Activated CD4-positive, CD25-positive, alpha-beta regulatory T cell (primary cell): ENCODE measurements at places on chromosomes 3 and 15.

DNA sequence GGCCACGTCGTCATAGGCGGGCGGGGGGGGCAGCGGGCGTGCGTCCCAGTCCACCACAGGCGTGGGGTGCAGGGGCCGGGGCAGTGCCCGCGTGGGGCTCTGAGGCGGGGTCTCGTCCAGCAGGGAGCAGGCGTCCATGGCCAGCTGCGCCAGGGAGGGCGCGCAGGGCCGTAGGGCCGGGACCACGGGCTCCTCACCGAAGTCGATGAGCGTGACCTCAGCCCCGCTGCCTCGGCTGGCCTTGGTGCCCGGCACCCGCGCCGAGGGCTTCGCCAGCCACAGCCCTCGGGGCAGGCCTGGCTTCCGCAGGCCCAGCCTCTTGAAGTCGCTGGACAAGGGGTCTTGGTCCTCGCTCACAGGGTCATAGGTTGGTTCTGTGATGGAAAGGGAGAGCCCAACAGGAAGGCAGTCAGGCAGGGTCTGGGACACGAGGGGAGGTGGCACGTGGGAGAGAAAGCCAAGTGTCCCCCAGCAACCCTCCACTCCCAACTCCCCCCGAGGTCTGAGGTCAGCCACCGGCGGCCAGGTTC, 40.0 kb downstream of the TNK2 start:
- DNase-seq: no peak

GRCh38 chr15:38215707-38216106, 36.9 kb upstream of the SPRED1 start:
- no peak for DNase-seq

DNA sequence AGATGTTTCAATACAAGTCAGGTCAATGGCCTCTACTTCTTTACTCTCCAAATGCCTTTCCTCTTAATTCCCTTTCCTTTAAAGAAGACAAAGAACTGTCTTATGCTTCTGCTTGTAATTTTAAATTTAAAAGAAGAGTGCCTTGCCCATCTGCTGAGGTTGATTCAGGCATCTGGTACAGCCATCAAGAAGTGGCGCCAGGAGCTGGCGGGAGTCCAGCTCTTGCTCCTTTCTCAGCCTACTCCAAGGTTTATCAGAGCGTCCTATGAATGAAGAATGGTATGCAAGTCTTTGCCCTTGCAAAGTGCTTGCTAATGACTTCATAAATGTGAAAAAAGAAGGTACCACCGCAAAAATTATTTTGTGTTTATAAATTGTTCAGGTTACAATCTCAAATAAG, 294.6 kb upstream of the TGFBR2 start:
- DNase-seq: no peak

- DNase-seq: no peak
These were observed 19.0 kb downstream of the PCYT1A start for GRCh38 chr3:196268284-196269163.

DNA sequence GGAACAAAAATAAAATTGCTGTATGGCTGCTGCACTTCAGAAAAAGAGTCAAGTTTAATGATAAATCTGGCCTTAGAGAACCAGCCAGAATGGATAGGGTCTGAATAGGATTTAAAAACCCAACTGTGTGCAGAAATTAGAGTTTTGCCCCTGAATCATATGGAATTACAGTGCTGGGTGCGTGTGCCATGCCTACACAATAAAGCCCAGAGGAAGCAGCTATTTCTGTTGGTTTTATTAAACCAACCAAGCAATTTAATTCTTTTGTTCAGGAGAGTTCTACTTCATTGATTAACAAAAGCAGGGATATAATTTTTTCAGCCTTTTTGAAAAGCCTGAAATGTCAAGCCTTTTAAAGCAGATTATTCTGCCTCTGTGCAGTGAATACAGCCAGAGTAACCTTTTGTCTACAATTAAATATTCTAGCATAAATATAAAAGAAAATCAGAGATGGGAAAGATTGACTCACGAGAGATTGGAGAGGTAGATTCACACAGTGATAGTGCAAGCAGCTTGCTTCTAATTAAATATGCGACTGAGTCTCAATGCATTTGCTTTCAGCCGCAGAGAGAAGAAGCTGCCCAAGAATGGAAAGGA, 66.7 kb upstream of the DNAJC19 start:
- no peak for DNase-seq

- no peak for DNase-seq
These were observed 86.3 kb downstream of the DNAJC13 start for GRCh38 chr3:132503559-132503958.

- no peak for DNase-seq
These were observed 157.3 kb downstream of the ADAMTS9 start for GRCh38 chr3:64530434-64531049.

DNA sequence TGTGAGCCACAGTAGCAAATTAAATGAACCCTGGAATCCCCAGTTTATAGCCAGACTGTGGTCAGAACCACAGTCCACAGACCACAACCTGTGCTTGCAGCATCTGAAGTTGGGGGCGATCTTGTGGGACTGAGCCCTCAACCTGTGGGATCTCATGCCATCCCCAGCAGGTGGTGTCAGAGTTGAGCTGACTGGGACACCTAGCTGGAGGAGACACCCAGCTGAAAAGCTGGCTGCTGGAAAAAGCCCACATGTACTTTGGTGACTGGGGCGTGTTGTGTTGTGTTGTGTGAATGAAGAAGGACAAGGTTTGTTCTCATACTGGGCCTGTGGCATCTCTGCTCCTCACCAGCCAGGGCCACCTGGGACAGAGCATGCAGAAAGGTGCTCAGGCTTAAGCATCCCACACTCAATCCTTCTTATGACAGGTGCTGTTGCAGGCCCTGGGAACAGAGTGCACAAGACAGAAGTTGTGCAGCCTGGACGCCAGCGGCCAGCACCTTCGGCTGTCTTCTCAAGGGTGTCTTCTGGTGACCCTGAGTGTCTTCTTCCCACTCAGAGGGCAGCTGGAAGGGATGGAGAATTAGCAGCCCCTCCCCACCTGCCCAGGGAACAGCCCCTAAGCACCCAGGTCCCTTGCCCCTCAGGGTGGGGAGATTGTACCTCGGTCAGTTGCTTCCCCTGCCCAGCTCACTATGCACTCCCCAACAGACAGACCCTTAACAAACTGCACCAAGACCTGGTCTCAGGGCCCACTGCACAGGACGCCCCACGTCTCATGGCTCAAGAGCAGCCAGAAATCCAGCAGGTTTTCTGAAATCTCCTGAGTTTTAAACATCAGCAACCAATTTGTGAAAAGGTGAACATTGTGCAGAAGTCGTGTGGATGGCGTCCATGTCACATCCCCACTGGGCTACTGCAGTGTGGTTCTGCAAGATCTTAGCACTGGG, 2.2 kb upstream of the UROC1 start:
- DNase-seq: no peak

DNA sequence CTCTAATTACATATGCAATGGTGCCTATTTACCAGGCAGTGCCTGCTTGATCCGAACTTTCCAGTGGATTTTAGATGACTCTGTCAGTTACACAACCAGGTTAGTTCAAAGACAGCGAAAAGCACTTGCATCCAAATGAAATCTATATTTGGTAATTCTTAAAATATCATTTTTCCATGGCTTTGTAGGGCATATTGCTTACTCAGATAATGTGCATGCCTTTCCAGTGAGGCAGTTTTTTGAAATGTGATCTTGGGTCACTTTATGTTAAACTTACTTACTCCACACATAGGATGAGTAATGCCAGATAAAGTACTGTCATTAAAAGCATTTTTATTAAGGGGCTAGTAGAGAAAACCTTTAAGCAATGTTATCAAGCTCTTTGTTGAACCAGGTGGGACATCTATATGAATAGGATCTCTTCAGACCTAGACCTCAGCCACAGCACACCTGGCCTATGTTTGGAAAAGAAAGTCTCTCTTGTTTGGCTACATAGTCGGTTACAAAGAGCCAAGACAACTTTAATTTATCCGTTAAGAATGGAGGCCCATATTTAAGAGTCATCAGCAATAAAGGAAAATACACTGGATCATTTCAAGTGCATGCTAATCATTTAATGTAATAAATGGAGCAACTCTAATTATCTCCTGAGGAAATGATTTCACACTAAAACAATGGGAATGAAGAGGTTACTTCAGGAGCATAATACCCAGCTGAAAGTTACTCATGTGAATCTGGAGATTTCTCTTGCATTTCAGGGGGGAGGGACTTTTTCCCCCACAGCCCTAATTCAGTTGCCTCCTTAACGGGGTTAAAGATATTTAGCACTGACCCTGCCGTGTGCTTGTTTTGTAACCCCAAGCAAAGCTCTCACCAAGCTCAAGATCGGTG, 56.3 kb upstream of the TMCO5A start:
- DNase-seq: no peak

DNA sequence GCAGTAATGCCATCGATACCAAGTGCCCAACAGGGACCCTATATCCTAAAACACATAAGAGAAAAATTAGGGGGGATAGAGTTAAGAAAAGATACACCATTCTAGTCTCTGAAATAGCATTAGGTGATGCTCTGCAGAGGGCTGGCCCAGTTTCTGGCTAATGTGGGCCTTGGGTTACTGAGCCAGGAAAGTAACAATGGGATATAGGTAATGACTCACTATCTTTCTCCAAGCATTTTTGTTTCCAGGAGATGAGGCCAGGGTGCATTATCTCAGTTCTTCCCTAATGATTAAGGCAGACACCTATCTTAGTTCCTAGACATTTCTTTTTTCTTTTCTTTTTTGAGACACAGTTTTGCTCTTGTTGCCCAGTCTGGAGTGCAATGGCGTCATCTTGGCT, 50.0 kb downstream of the PRKAR2A start:
- no peak for DNase-seq

GRCh38 chr3:8954938-8955763, 8.1 kb downstream of the RAD18 start:
- no peak for DNase-seq

GRCh38 chr15:50009634-50010033, 109.4 kb downstream of the ATP8B4 start:
- no peak for DNase-seq

DNA sequence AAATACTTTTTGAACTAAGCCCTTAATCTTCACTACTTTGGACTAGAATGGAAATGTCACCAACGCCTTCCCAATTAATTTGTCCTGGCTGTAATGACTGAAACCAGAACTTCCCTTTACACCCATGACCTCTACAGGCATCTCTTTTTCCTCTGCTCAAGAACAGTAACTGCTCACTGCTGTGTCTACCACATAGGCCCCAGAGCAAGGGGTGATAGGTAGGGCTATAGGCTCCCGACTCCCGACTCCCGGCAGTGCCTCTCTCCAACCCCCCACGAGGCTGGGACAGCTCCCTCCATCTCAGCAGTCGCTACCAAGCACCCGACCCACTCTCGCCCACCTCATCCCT, 384 bp upstream of the LEKR1 start:
- DNase-seq: no peak

GRCh38 chr3:112829046-112829445, 17.6 kb downstream of the CD200R1L start:
- DNase-seq: no peak
